Esophagus muscularis mucosa (tissue), 4 donors: ENCODE measurements at places on chromosomes 5 and 9. TPM values are rescaled to one million over a fixed set of nuclear protein-coding genes. Genes with fewer than 3 reads are reported as not detected.

The BARX1 gene
- total RNA-seq: not detected

DNA sequence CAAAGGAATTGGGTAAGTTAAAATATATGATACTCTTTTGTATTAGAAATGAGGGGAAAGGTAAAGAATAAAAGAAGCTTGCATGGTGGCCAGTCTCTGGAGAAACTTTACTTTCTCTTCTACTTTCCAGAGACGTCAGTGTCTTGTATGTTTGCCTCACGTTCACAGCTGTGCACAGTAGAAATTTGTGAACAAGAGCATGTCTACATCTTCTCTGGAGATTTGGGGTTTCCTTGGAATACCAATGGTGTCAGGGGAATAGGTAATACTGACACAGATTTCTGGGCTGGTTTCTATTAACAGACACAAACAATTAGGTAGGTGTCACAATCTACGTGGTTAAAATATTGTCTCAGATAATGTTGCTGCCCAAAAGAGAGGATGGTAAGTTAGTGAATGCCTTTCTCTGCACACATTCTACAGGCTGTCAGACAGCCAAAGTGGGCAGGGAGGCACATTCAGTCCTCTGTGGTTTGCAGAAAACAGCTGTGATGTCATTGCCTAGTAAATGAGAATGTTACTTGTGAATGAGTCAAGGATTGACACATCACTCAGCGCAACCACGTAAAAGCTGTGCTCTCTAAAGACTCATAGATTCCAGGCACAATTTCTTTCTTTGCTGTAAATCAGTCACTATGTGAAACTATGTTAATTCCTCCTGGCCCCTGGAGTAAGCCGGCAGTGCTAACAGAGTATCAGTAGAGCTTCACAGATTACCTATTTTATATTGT lies 397.1 kb downstream of the MAN2A1 start:
- no peak overlapping the region for H3K27ac ChIP-seq
- H3K36me3 ChIP-seq: no peaks in the 10 kb centered on the region
- H3K4me3 ChIP-seq: no peak overlapping the region
- H3K4me1 ChIP-seq: no peaks in the 10 kb centered on the region
- no peaks in the 10 kb centered on the region for H3K27me3 ChIP-seq

DNA sequence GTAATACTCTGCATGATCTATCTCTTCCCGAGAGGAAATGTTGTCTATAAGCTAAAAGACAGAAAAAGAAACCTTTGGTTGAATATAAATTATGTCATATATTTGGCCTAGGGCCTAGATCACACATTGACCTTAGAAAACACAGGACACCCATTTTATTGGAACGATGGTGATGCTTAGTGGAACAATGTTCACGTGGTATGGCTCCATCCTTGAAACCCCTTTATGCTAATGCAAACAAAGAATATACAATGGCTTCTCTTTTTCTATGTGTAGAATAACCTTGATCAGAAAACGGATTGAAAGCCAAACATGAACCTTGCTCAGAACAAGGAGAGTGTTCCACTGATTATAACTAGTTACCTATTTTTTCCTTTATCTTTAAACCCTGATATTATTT lies 24.5 kb downstream of the MRPS27 start:
- H3K36me3 ChIP-seq: no peaks in the 10 kb centered on the region
- H3K27me3 ChIP-seq: no peaks in the 10 kb centered on the region
- peaks cover 6% of the 10 kb centered on the region for H3K4me1 ChIP-seq
- DNase-seq: no peak
- H3K4me3 ChIP-seq: no peak overlapping the region
- H3K27ac ChIP-seq: no peak overlapping the region

The FOXD4 gene
- 0.32 TPM for total RNA-seq

DNA sequence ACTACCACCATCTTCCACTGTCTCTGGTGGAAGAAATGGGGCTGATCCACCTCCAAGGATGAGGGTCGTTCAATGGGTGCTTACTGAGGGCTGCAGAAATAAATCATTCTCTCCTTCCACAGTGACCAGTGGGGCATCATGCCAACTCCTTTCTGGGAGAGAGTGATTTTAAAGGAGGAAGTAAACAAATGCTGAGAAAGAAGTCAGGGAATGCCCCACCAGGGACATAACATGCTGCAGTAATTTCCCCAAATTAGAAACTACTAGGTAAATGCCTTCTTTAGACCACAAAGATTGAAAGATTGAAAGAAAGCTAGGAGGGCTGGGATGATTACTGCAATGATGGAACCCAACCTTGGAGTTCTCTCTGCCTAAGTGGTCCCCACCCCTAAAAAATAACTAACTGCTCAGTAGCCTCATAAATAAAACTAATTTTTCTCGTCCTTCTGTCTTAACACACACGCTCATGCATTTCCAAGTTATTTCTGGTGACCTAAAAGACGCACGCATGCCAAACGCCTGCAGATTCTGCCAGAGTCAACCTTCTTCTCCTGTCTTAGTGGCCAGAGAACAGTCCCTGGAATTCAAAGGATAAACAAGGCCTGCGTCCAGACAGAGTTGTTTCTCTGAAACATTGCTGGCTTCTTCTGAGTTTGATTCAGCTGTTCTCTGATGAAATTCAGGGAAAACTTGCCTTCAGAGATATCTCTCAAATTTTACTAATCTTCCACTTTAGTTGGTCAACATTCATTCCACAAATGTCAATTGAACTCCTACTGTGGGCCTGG lies 250.0 kb downstream of the NR3C1 start:
- peaks cover 20% of the 10 kb centered on the region for H3K36me3 ChIP-seq
- H3K4me3 ChIP-seq: peak overlapping the region; percentile 20
- peaks cover 61% of the 10 kb centered on the region for H3K4me1 ChIP-seq
- DNase-seq: peak; percentile 96
- H3K27me3 ChIP-seq: no peaks in the 10 kb centered on the region

GRCh38 chr5:168836603-168837231 lies 257.5 kb upstream of the PANK3 start:
- H3K27ac ChIP-seq: no peak overlapping the region
- H3K36me3 ChIP-seq: no peaks in the 10 kb centered on the region
- DNase-seq: no peak
- H3K4me1 ChIP-seq: peaks cover 5% of the 10 kb centered on the region

- H3K36me3 ChIP-seq: no peaks in the 10 kb centered on the region
- no peaks in the 10 kb centered on the region for H3K4me1 ChIP-seq
- H3K4me3 ChIP-seq: no peak overlapping the region
- H3K27ac ChIP-seq: no peak overlapping the region
Observed at GRCh38 chr5:83498585-83498984, 27.0 kb downstream of the VCAN start.

DNA sequence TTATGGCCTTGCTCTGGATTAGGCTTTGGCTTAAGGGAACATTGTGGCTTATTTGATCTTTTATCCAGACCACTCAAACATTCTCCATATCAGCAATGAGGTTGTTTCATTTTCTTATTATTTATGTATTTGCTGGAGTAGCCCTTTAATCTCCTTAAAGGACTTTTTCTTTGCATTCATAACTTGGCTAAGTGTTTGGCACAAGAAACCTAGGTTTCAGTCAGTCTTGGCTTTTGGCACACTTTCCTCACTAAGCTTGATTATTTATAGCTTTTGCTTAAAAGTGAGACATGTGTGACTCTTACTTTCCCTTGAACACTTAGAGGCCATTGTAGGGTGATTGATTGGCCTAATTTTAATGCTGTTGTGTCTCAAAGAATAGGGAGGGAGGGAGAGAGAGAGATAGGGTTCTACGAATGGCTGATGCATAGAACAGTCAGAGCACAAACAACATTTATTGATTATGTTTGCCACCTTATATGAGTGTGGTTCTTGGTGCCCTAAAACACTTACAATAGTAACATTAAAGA lies 2265.3 kb upstream of the C9orf72 start:
- no peak overlapping the region for H3K27ac ChIP-seq
- H3K4me1 ChIP-seq: no peaks in the 10 kb centered on the region
- H3K36me3 ChIP-seq: no peaks in the 10 kb centered on the region

GRCh38 chr5:5025098-5025773 lies 114.9 kb upstream of the ADAMTS16 start:
- no peaks in the 10 kb centered on the region for H3K27me3 ChIP-seq
- no peak for DNase-seq
- H3K4me1 ChIP-seq: no peaks in the 10 kb centered on the region
- no peaks in the 10 kb centered on the region for H3K36me3 ChIP-seq

The GRIA1 gene
- total RNA-seq: 1.0 TPM

The ERAP2 gene
- 12.3 TPM for total RNA-seq

- no peaks in the 10 kb centered on the region for H3K4me1 ChIP-seq
- DNase-seq: no peak
- no peak overlapping the region for H3K4me3 ChIP-seq
- H3K27me3 ChIP-seq: no peaks in the 10 kb centered on the region
- H3K27ac ChIP-seq: no peak overlapping the region
Observed at GRCh38 chr9:135300346-135301141, 179.0 kb upstream of the PPP1R26 start.

DNA sequence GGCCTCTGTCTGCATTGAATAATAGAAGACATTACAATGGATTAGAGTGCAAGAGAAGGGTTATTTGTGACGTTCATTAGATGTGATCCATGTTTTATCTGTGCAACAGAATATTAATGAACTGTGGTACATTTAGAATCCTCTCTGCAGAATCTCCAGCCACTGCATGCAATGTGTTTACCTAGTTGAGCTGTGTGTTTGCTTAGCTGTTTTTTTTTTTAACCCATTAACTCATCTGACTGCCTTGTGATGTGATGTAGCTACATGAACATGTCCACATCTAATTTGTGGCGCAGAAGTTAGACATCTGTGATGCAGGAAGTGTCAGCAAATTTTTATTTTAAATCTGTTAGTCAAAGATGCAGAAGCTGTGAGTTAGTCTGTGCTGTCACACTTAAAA lies 236.9 kb downstream of the CD180 start:
- H3K27ac ChIP-seq: peak overlapping the region; percentile 66
- H3K4me3 ChIP-seq: peak overlapping the region; percentile 48
- no peaks in the 10 kb centered on the region for H3K36me3 ChIP-seq
